ENCODE measurements at places on chromosomes 1 and 21.

DNA sequence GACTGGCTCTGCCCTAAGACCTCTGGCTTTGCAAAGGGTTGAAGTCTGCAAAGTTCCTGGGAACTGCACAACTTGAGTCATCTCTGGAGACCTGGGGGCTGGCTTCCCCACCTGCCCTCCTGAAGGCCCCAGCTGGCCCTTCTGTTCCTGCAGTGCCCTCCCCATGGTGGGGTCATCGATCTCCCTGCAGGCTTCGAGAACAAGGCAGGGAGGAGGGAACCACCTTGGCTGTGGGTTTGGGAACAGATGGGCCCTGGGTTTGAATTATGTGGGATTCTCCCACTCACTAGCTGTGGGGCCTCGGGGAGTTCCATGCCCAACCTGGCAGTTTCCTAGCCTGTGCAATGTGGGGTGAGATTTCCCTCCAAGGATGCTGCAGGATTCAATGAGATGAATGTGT, 310.2 kb downstream of the PTPRU start:
- DNase-seq, result no peak

DNA sequence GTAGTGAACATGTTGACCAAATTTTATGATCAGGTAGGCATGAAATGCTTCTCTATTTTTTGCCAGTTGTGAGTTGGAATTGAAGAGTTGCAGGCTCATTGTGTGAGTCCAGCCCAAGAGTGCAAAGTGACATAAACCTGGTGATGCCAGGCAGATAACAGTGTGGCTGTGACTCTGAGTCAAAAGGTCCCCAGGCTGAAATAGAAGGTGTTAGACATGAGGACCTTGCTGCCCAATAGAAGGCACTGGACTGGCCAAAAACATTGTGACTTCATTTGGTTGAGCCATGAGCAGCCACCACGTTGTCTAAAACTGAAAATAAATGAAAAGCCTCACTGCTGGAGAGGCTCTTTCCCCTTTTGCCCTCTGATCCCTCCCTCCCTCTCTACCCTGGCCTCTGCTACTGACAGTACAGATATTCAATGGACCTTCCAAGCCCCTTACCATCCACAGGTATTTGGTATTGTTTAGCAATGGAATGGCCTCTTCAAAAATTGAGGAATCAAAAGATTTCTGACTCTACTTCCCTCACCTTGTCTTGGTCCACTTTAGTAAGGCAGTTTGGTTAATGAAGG, 67.8 kb upstream of the ABCD3 start:
- no peak for DNase-seq

DNA sequence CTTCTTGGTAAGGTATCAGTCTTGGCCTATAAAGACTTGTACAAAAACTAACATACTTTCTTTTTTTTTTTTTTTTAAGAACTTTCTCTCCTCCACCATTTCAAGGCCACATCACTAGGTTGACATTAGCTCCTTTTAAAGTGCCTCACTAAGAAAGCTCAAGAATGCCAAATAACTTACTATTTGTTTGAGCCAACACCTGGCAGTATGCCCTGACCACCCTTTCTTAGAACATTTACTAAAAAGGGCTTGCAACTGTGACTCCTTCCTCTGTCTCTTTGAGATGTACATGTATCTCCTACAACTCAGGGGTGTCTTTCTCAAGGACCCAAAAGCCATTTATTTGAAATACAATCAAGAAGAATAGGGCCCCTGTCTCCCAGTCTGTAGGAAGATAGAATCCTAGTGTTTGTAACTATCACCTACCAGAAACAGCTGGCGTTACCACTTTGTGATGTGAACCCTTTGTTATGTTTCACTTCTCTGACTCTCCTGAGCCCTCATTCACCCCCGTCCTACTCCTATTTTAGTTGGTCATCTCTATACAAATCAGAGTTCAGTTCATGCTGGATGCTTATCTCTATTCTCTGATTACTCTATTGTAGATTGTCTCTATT, 12.2 kb upstream of the SAMD13 start:
- DNase-seq, result no peak

GRCh38 chr1:199727682-199728081, 299.8 kb upstream of the NR5A2 start:
- no peak for DNase-seq

GRCh38 chr1:216325336-216325735, 97.9 kb downstream of the USH2A start:
- DNase-seq, result no peak

DNA sequence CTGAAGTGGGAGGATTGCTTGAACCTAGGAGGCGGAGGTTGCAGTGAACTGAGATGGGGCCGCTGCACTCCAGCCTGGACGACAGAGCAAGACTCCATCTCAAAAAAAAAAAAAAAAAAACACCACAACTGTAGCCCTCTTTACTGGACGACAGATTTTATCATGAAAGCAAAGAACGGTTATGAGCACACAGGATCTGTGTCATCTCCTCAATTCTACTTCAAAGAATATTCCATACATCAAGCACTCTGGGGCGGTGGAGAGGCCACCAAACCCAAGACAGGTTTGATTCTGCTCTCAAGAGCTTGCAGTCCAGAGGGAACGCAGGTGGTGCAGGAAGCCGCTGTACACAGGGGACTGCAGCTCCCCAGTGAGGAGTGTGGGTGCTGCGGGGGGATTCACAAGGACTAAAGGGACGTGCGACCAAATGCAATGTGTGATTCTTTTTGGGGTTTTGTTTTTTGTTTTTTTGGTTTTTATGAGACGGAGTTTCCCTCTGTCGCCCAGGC, 110.1 kb downstream of the SPSB1 start:
- DNase-seq, result no peak

DNA sequence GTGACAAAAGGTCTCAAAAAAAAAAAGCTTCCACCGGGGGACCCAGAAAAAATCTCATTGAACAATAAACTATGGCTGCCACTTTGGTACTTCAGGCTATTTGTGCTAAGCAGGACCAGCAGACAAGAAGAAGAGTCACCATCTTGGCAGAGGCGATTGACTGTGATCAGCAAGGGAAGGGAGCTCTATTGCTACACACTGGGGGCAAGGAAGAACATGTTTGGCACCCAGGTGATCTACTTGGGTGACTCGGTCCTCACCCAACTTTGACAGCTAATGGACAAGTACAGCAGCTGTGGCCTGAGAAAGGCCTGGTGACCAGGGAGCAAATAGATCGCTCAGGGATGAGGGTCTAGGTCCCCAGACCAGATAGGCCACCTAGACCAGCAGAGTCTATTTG, 53.4 kb upstream of the SRP9 start:
- no peak for DNase-seq

- DNase-seq, result no peak
Measured at GRCh38 chr21:19609611-19610010, 1206.0 kb upstream of the TMPRSS15 start.

DNA sequence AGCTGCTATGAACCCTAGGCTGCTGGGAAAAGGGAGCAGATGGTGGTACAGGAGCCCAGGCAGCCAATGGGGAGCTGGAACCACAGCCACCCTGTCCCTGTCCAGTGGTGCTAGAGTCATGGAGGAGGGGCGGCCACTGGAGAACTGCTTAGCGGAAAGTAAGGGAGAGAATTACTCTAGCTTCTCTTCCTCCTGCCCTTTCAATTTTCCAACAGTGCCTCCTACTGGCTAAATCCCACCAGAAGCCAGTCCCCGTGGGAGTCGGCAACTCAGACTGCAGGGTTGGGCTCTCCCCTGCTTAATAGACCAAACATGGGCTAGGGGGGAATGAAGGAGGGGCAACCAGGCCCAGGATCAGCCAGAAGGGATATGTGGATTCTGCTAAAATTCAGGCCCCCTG, 154.5 kb downstream of the ACTL8 start:
- DNase-seq, result peak; percentile 36

GRCh38 chr1:187413405-187414169, 584.8 kb downstream of the PLA2G4A start:
- no peak for DNase-seq

- DNase-seq, result peak; percentile 82
Measured at GRCh38 chr1:43934101-43934985, 742 bp downstream of the ARTN start.

- DNase-seq, result peak; percentile 88
Measured at GRCh38 chr1:241990040-241990439, 8.9 kb downstream of the MAP1LC3C start.

DNA sequence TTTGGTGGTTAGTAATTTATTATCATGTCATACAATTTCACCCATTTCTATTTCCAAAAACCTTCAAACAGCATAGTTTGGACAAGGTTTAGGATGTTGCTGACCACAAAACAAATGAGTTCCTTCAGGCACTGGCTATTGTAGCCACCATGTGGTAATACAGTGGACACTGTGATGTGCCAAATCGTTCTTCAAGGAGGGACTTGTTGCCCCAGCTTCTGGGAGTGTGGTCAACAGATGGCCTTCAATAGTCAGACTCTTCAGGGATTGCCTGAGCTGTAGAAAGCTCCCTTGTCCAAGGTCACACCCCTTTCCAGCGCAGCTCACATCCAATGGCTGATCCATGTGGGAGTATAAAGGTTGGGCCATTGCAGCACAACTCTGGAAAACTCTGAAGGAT, 2.6 kb downstream of the PDE4B start:
- DNase-seq, result no peak

DNA sequence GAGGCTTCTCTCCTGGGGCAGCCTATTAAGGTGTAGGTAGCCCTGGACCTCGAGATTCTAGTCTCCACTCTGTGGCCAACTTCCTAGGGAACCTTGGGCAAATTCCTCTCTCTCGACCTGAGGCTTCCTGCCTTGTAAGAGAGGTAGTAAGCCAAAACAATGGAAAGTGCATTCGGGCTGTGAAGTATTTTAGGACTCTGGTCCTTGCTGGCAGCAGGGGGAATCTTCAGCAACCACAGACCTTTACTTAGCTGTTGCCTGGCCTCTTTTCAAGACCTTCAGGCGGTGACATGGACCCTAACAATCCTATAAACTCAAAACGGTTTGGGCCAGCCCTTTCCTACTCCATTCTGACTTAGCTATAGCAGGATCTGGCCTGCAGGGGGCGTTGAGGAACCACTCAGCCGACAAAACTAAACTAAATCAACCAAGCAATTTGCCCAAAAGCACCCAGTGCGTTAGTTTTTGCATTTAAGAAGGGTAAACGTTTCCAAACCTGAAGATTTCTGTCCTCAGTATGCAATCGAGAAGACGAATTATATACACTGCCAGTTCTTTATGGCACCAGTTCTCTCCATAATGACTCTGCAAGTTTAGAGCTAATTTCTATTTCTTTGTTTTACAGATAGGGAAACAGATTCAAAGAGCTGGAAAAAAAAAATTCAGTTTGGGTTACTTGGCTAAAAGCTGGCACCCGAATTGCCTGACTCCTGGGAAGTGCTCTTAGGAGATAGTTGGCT, 10.9 kb upstream of the SESN2 start:
- peak; percentile 85 for DNase-seq

GRCh38 chr21:38852708-38853107, 47.0 kb downstream of the ETS2 start:
- DNase-seq, result no peak

- no peak for DNase-seq
Measured at GRCh38 chr1:98325646-98326440, 335.7 kb upstream of the SNX7 start.

GRCh38 chr1:181674617-181675016, 191.3 kb downstream of the CACNA1E start:
- DNase-seq, result no peak

DNA sequence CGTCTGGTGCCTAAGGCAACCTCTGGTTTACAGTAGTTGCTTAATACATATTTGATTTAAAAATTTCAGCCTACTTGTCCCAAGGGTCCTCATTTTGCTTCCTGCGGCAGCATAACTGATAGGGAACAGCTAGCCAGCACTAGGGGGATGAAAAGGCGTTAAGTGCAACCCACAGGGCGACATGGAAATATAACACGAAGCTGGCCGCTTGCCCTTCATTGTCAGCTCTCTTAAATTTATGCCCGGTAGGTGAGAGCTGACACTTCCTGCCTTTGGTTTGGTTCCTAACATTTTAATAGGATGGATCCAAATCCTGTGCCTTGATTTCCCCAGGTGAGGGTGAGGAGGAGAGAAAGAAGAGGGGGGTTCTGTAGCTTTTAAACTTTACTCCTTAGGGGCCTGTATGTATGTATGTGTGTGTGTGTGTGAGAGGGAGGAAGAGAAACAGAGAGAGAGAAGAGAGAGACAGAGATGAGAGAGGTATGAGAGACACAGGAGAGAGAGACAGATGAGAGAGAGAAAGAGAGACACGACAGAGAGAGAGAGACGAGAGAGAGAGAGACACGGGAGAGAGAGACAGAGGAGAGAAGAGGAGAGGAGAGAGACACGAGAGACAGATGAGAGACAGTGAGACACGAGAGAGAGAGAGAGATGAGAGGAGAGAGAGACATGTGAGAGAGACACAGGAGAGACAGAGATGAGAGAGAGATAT, 938 bp upstream of the ACTN2 start:
- DNase-seq, result no peak

GRCh38 chr1:50959303-50959912, 659 bp downstream of the FAF1 start:
- DNase-seq, result peak; percentile 47

- no peak for DNase-seq
Measured at GRCh38 chr1:9844756-9845155, 21.0 kb upstream of the CLSTN1 start.

- DNase-seq, result peak; percentile 20
Measured at GRCh38 chr21:44375281-44375651, 21.8 kb downstream of the TRPM2 start.

GRCh38 chr21:45590246-45590725, 48.0 kb upstream of the SLC19A1 start:
- DNase-seq, result no peak

GRCh38 chr1:230208619-230209261, 141.7 kb downstream of the GALNT2 start:
- DNase-seq, result no peak

GRCh38 chr1:91791691-91792488, 94.1 kb downstream of the TGFBR3 start:
- DNase-seq, result no peak

DNA sequence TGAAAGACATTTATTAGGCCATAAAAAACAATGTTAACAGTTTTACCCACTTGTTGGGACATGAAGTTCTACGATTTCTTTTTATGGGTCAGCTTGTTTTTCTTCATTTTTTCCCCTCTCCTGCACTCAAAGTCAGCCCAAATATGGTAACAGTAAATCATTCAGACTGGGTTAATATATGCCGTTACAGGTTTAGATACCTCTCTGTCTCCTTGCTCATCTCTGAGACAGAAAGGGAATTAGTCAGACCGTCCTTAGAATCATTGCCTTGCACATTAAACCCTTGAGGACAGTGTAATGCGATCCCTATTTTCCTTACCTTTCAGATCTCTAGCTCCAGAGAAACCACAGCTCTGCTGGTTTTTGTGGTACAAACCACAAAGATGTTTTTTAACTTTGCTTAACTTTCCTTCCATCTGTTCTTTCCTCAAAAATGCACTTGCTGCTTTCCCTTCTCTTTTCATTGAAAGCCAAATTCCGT, 613.3 kb downstream of the PLPP3 start:
- no peak for DNase-seq

DNA sequence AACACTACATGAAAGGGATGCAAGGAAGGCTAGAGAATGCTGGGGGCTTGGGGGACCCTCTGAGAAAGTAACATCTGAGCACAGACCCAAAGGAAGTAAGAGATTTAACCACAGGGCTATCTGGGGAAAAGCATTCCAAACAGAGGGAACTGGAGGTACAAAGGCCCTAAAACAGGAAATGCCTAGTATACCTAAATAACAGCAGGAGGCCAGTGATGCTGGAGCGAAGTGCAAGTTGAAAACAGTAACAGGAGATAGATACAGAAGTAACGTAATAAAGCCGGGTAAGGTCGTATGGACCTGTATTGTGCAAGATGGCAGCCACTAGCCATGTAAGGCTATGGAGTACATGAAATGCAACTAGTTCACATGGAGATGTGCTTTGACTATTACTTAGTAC, 52.1 kb downstream of the CD34 start:
- no peak for DNase-seq
